Panc1 (cell line): ENCODE measurements at places on chromosomes 16 and 17.

DNA sequence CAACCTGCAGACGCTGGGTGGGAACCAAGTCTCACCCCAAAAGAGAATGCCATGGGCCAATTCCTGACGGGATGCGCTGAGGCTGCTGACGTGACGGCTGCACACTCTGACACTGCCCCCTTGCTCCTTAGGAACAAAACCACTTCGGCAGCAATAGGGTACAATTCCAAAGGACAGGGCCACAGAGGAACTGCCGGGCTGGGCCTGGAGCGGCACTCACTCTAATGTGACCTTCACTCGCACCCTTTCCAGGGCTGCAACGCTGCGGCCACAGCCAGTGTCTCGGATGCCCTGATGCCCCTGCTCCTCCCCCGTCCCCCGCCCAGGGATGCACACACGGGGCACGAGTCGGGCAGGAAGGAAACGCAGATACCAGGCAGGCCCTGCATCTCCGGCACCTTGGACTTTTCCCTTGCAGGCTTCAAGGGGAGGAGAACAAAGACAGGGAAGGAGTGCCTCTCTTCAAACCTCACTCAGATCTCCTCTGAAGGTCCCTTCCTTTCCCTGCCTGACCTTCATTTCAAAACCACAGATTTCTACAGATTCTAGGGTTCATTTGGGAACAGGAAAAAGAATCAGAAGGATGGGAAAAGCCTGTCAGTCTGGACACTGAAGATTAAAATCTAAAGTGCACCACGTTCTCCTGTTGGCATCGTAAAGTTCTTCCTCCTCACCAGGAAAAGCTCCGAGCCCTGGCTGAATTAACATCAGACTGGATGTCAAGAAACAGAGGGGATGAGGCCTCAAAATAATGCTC is 2.3 kb downstream of the PITPNA start:
- no peak for DNase-seq

- DNase-seq, result no peak
Measured at GRCh38 chr17:21149621-21150020, 22.9 kb downstream of the DHRS7B start.

DNA sequence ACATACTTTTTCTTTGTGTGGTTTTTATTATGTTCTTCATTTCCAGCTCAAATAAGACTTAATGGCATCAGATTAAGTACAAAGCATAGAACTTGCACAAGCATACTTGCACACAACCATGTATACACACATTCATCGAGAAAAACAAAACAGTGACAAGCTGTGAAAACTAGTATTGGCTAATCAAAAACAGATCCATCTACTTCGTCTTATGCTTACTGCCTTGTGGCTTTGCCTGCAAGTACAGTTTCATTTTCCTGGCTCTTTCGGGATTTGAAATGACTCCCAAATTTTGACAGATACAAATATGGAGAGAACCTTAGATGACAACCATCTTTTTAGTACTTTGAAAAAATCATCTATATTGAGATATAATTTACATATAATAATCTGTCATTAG is 338.3 kb downstream of the BCAS3 start:
- no peak for DNase-seq

DNA sequence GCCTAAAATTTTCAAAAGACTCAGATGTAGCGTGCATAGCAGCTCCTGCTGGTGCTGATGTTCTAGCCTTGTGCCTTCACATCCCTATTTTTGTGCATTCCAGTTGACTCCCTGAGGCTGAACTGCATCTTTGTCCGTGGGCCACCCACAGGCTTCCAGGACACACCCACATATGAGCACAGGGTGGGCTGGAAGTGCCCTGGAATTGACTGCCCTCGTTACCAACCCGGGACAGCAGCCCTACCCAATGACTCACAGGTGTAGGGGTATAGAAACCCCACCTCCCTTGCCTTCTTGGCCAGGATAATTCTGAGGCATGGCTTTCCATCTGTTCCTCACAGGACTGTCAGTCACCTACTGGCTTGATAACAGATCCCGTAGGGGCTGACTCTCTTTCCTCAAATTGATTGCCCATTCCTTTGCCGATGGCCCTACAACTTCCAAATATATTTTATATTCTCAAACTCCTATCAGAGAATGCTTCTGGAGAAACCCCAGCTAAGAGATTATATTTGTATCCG is 65.9 kb upstream of the CDH13 start:
- DNase-seq, result no peak

- no peak for DNase-seq
Measured at GRCh38 chr16:77840673-77841501, 52.5 kb downstream of the VAT1L start.

GRCh38 chr17:69423450-69423849 is 9.0 kb downstream of the MAP2K6 start:
- DNase-seq, result no peak

- DNase-seq, result no peak
Measured at GRCh38 chr17:75566834-75567233, 20.8 kb upstream of the MYO15B start.

- DNase-seq, result no peak
Measured at GRCh38 chr17:896454-896853, 83.1 kb downstream of the NXN start.

DNA sequence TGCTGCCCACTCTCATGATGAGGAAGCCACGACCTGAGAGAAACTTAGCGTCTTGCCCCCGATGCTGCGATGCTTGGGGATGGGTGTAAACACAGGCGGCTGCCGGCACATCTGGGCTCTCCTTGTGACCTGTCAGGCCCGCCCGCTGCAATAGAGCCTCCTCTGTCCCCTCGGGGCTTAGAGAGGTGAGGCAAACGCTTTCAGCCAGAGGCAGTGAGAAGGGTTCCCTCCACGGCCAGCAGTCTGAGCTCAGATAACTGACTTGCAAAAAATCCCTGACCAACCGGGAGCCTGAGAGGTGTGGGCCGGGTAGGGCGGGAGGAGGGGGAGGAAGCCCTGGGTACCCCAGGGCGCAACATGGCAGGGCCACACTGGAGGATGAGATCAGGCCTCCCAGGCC is 260.6 kb downstream of the C16orf95 start:
- DNase-seq, result no peak

- no peak for DNase-seq
Measured at GRCh38 chr16:75107505-75107904, 9.1 kb downstream of the LDHD start.

DNA sequence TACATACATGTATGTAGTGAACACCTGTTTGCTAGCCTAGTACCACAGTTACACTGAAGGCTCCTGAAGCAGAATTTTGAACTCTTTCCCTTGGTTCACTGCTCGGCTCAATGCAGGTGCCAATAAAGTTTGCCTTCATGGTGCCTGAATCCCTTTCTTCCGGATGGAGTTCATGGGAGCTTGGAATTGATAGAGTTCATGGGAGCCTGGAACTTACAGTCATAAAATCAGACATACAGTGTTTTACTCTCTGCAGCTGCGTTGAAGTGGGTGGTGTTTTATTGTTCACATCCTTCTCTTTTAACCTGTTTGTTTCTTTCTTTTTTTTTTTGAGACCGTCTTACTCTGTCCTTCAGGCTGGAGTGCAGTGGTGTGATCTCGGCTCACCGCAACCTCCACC is 29.2 kb upstream of the ABR start:
- no peak for DNase-seq

DNA sequence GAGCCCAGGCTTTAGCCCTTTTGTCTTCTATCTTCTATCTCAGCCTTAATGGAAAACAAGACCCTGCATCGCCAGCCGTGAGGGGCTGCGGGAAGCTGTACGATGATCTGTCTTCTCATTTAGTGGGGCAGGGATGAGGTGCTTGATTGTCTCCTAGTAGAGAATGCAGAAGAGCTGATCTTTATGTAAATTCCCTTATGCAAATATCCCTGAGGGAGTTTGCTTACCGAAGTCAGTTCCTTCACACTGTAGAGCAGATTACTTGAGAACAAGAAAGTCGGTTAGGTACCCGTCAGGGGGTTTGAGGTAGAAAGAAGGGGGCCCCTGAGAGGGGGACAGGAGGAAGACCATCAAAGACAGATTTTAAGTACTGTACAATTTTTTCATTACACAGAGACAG is 66.2 kb downstream of the IRF8 start:
- DNase-seq, result no peak

DNA sequence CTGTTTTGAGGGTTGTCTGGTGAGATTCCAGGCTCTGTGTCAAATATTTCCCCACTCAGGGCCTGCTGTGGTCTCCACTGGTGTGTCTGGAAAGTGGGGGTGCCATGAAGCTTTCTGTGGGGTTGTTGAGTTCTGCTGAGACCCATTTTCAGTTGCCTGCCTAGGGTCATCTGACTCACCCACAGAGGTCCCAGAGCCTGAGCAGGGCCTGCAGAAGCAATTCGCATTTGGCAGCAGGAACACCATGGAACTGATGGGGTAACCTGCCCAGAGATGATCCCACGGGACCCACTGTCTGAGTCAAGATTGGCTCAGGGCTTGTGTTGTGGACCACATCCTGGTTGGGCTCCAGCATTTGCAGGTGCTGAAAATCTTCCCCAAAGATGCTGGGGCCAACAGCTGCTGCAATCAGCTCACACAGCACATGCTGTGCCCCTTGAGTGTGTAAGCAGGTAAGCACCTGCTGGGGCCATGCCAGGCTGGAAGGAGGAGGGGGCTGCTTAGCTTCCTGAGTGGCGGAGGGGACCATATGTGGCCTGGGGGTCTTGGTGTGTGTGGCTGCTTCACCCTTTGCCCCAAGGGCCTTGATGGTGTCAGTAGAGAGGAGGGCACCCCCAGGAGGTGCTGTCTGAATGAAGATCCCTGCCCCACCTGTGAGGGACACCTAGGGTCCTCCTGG is 1726.1 kb downstream of the TP53TG3F start:
- no peak for DNase-seq

DNA sequence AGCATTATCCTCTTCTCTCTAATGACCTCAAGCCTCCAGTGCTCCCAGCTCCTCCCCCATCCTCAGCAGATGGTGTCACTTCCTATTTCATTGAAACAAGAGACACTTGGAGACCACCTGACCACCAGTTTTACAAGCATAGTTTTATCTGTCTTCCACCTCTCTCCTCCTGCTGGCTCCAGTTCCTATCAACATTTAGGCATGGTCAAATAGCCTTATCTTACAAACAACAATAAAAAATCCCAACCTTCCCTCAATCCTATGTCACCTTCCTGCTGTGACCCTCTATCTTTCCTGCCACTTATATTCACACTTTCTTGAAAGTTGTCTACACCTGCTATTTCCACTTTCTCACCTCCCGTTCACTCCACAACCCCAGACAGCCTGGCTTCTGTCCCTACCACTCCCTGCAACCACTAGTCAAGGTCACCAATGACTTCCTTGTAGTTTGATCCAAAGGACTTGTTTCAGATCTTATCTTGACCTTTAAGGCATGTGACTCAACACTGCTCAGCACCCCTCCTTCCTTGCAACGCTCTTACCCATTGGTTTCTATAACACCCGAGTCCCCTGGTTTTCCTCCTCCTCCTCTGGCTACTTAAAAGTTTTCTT is 4.3 kb upstream of the NTN1 start:
- DNase-seq, result no peak

DNA sequence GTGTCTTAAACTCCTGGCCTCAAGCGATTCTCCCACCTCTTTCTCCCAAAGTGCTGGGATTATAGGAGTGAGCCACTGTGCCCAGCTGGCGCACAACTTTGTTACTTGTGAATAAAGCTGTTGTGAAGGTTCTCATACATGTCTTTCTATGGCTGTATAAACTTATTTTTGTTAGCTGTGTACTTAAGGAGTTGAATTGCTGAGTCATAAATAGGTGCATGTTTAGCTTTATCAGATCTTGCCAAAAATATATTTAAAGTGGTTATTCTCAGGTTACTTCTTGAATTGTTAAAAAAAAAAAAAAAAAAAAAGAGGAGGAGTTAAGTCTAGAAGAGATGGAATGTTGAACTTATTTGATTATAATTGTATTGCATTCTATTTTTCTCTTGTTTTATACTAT is 47.6 kb upstream of the IRX3 start:
- DNase-seq, result no peak

- DNase-seq, result no peak
Measured at GRCh38 chr17:56979091-56979480, 1.2 kb downstream of the SCPEP1 start.

DNA sequence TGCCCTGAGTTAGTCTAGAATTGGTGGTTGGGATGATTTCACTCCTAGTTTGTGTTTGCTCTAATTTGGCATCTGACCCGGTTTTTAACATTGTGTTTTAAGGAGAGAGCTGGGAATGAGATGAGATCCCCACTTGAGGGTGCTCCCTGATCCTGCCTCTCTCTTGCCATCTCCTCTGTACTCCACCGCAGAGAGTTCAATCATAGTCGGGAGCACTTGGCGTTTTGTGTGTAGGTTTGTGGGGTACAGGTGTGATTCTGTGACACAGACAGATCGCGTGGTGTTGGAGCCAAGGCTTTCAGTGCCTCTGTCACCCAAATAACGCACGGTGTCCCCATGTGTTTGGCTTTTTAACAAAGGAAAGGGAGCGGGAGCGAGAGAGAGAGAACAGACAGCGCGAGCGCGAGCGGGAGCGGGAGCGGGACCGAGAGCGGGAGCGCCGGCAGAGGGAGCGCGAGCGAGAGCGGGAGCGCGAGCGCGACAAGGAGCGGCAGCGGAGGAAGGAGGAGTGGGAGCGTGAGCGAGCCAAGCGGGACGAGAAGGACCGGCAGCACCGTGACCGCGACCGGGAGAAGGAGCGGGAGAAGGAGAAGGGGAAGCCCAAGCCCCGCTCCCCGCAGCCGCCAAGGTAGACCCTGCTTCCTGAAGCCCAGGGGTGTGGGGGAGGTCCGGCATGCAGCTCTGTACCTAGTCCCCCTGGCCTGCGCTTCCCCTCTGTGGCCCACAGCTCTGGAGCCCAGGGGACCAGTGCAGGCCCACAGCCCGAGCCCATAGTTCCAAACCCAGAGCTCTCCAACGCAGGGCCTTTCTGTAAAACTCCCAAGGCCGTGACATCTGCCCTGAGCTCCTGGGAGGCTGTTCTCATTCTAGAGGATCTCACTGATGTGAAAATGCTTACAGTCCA is 27.2 kb upstream of the IL17C start:
- no peak for DNase-seq
